ENCODE measurements at places on chromosomes 3 and 15. TPM values are rescaled to one million over a fixed set of nuclear protein-coding genes. Genes with fewer than 3 reads are reported as not detected.

GRCh38 chr3:172384836-172385235 lies 63.4 kb downstream of the GHSR start:
- no peak for DNase-seq

- DNase-seq: no peak
These were observed 55.4 kb downstream of the BOC start for GRCh38 chr3:113266738-113267137.

GRCh38 chr15:63764124-63764803 lies 69.5 kb downstream of the HERC1 start:
- no peak for DNase-seq

DNA sequence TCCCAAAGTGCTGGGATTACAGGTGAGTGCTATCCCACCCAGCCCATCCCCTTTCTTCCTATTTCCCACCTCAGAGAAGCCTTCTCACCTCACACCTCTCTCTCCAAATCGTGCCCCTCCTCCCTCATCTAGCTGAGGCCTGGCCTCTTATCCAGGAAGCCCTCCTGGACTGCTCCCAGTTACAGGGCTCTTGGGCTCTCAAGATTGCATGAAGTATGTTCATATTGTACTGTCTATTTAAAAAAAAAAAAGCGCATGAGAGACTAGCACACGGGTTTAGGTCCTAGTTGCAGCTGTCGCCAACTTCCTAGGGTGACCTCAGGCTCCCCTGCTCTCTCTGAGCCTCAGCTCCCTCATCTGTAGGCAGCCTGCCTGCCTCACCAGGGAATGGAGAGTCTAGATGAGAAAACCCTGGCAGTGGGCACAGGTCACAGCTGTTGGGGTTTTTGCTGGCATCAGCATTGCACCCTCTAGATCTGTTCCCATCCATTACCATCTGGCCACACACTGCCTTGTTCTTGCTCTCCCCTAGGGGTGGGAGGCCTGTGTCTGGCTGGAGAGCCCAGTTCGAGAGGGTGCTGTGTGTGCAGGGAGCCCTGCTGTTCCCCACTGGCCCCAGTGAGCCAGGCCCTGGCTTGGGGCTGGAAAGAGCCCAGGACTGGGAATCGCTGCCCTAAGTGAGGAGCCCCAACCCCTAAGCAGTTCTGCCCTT lies 24.2 kb upstream of the C15orf39 start:
- DNase-seq: no peak

GRCh38 chr3:193314161-193314560 lies 64.4 kb downstream of the ATP13A5 start:
- no peak for DNase-seq

- DNase-seq: no peak
These were observed 244.2 kb upstream of the ST8SIA2 start for GRCh38 chr15:92149465-92149864.

SLC25A26 gene
- 23.2 TPM for total RNA-seq

DNA sequence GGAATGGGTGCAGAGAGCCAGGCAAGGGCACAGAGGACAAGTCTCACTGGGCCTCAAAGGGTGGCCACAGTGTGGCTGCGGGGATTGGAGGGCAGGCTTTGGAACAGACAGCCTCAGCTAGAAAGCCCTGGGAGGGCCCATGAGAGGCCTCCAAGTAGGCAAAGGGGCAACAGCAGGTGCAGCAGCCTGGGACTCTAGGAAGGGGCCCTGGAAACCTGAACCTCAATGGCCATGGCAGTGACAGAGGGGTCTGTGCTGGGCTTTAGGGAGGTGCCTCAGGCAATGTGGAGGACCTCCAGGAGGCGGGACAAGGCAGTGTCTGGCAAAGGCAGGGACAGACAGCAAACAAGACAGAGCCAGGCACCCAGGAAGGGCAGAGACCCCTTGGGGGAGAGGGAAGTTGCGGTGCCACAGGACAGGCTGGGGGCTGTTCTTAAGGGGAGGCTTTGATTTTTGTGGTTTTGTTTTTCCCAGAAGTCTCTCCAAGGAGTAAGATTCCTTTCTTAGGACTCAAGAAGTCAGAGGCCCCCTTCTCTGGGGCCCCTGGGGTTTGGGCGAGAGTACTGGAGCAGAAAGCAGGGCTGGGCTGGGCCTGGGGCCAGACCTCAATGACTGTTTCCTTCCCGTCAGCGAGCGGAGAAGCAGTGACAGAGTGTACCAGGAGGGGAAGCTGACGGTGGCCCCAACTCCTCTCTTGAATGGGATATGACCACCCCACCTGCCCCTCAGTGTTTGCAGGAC lies 9.7 kb downstream of the STOML1 start:
- no peak for DNase-seq

DNA sequence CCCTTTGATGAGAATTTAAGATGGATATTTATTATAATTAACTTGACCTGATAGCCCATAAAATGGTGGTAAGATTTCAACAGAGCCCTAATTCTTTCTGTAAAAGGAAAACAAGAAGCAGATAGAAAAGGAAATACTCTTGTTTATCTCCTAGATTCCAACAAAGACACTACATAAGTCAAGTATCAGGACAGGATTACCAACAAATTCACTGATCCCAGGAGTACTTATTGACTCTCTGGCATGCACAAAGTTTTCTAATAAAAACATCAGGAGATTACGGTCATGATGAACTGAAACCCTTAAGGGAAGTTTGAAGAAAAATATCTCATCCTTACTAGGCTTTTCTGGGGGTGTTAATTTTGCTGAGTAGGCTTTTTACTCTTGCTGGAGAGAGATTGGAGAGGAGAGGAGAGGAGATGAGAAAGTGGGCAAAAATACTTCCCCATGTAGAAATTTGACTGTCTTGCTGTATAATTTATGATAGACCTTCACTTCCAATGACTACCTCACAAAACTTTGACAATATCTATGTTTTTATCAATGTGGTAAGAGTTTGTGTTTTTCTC lies 43.1 kb upstream of the SLC24A5 start:
- DNase-seq: no peak

GRCh38 chr15:70632491-70633102 lies 130.8 kb downstream of the UACA start:
- no peak for DNase-seq

LZTFL1 gene
- 12.6 TPM for total RNA-seq

PDIA3 gene
- total RNA-seq: 179 TPM

ATP13A5 gene
- total RNA-seq: not detected
